ENCODE measurements at places on chromosomes 5 and 9.
A peak's percentile ranks its signal among the peaks of the same experiment; 100 is the strongest.

DNA sequence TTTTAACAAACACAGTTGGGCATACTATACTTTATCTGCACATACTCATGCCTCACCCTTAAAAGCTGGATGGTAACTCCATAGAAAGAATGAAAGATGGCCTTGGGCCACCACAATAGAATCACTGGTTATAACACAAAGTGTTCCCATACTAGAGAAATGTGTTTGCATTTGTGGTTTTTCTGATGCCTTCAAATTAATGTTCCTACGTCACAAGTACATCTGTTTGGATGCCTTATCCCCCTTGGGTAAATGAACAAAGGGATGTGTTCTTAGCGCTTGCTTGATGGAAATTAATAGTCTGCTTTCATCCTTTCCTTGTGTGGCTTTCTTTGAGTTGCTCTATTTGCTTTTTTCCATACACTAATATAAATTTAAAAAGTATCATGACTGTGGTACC, 291.1 kb upstream of the PDE4D start:
- no peak for DNase-seq

DNA sequence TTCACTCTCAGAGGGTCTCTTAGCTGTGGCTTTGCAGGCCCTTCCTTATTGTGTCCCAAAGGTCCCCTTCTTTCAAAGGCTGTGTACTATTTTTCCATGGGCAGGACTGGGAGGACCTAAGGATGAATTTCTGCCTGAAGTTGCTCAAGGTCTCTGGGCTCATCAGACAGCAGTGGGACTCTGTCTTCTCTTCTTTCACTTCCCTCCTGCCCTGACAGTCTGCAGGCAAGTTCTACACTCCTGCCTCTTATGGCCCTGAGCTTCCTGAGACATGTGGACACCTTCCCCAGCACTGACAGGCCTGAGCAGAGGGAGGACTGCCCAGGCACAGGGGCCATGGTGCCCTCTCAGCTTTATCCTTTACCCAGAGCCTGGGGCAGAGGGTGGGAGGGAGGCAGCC, 14.8 kb downstream of the ENHO start:
- no peak for DNase-seq

DNA sequence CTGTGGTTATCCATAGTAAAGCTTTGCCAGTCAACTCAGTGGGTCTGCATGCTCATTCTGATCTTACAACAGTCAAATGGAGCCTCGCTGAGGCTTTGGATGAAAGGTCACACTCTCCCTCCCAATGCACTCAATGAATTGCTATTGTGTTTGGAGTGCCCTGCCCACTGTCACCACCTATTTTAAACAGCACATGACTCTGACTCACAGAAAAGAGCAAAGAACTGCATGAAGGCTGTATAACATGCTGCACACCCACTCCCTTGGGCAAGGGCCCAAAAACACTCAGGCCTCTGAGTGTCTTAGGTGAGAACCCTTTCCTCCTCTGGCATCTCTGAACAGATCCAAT, 118.7 kb upstream of the CCDC112 start:
- DNase-seq, result no peak

DNA sequence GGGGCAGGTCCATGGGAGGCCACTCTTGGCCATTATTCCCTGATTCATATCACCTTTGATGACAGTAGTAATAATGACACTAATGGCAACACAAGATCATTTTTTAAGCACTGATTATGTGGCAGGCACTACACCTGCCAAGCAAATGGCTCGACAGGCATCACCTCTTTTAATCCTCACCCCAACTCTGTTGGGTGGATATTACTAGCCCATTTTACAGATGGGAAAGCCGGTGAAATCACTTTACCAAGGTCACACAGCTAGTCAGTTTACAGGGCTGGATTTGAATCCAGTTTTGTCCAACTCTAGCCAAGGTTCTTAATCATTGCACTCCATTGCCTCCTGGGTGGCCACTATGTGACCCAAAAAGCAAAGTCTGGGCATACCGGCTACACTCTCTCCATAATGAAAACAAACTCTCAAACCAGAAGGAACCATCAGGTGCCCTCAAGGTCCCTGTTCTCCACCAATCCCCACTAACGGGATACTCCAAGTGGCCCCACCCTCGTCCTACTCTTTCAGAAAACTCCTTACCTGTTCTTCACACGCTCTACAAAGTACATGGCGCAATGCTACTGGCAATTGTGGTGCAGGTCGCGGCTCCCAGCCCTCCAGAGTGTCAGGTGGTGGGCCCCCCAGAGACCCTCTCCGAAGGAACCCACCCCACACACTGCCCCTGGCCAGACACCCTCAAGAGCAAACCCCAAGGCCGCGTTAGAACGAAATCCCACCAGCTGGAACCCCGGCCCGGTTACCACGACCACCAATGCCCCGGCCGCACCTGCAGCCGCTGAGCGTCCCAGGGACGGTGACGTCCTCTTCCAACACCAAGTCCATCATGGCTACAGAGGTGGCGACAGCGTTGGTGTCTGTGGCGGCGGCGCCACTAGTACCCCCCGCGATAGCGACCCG, 572 bp downstream of the CDK5RAP2 start:
- no peak for DNase-seq

- no peak for DNase-seq
Measured at GRCh38 chr9:121604654-121605053, 46.8 kb upstream of the DAB2IP start.

GRCh38 chr5:138448481-138449398, 9.9 kb downstream of the REEP2 start:
- DNase-seq, result no peak

DNA sequence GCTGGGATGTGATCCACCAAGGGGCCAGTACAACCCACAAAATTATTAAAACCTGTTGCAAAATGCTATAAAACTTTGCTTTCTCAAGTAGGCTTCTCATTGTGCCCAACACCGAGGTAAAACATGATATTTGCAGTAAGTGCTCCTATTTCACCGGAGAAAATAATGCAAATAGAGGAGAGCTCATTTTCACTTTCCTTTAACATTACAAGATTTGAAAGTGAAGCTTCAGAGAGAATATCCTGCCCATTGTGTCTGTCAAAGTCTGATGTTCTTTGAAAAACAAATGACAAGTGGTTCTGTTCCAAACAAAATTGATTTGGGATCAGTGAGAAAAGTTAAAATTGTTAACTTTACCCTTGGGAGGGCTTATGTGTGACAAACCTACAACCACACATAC, 287.1 kb downstream of the KCNN2 start:
- no peak for DNase-seq

GRCh38 chr9:137496601-137497375, 37.7 kb upstream of the NSMF start:
- no peak for DNase-seq

DNA sequence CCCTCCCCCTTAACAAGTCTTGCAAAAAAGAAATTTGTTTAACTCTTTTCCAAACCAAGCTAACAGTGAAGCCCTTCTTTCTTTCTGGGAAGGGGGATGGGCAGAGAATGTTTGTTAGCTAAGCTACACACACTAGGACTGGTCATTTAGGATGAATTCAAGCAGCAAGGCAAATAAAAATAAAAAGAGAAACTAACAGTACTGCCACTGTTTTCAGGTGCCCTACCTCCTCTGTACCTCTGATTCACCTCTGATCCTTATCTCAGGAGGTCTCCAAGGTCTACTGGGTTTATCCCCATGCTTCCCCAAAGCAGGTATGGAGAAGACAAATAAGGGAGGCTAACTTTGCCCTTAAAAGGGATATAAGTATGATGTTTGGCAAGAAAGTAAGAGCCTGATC, 52.9 kb downstream of the ELL2 start:
- no peak for DNase-seq

GRCh38 chr5:133222040-133222439, 170.2 kb downstream of the HSPA4 start:
- DNase-seq, result no peak

DNA sequence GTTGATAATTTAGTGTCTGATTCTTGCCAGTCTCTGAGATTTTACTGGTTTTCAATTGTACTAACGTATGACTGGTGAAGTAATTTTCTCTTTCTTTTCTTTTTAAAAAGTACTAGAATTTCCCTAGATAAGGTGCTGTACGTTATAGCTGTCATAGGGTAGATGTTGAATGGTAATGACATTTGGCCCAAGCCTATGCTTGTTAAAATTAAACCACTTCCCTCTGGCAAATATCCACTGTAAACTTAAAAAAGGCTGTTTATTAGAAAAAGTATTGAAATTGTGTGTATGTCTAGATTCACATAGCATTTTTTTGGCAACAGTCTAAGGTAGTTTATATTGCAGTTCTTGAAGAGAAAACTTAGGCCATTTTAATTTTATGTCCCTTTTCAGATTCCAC, 97.6 kb downstream of the NNT start:
- DNase-seq, result no peak

GRCh38 chr5:72108202-72109061, 1.2 kb downstream of the MAP1B start:
- DNase-seq, result peak; percentile 75

GRCh38 chr5:1698589-1699316, 100.9 kb downstream of the MRPL36 start:
- DNase-seq, result no peak

DNA sequence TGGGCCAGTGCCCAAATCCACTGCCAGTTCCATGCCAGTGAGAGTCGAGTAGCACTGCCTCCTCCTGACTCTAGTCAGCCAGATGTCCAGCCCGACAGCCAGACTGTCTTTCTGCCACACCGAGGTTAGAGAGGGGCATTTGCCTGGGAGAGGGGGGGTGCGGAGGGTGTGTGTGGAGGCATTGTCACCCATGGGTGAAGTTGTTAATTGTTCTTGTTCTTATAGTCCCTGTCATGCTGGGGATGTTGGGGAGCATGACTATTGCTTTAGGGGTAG, 1.1 kb downstream of the RGP1 start:
- no peak for DNase-seq

- no peak for DNase-seq
Measured at GRCh38 chr5:54520438-54520846, 2.9 kb downstream of the SNX18 start.

DNA sequence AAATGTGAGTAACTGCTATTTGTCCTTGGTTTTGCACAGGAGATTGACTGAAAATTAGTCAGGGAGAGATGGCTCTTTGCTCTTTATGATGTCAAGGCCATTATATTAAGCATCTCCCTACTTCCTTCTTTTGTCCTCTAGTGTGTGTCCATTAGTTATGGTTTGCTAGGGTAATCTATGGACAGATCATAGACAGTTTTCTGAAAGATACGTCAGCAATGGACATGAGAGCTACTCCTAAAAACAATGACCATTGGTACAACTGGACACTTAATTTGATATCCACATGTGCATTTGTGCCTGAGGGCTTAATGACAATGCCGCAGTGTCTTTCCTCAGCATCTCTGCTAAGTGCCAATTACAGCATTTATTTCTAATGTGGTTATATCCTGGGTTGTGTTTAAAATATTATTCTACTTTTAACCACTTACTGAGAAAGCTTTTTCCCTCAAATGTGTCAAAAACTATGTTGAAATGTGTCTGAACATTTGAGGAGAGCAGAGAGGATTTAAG, 218.2 kb upstream of the RFX3 start:
- no peak for DNase-seq

DNA sequence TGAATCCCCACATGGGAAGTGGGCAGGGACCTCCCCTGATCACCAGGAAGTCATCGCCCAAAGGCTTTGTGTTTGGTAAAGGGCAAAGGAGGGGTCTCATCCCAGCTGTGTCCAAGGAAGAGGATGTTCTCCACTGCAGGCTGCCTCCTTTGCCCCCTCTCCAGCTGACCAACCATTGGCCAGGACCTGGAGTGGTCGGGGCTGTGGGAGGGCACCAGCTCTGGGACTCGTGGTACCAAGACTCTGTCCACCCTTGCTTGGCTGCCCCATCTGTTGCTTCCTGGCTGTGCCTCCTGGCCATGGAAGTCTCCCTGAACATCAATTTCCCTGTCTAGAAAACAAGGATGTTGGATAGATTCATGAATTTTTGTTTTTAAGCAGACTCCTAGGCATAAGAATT, 34.1 kb downstream of the COL15A1 start:
- no peak for DNase-seq

DNA sequence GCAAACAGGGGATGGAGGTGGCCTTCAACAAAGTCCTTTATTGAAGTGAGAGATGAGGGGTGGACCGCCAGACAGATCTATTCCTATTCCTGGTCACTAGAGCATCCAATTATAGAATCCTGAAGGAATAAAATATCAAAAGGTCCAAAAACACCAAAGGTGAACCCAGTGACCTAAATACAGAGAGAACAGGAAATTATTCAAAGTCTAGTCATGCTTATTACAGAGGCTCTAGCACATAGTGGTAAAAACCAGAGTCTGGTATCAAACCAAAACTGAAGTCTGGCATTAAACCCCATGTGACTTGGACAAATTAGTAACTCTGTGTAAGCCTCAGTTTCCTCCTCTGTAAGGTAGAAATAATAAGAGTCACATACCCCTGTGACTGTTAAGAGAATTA, 100.5 kb upstream of the SNX2 start:
- DNase-seq, result no peak

DNA sequence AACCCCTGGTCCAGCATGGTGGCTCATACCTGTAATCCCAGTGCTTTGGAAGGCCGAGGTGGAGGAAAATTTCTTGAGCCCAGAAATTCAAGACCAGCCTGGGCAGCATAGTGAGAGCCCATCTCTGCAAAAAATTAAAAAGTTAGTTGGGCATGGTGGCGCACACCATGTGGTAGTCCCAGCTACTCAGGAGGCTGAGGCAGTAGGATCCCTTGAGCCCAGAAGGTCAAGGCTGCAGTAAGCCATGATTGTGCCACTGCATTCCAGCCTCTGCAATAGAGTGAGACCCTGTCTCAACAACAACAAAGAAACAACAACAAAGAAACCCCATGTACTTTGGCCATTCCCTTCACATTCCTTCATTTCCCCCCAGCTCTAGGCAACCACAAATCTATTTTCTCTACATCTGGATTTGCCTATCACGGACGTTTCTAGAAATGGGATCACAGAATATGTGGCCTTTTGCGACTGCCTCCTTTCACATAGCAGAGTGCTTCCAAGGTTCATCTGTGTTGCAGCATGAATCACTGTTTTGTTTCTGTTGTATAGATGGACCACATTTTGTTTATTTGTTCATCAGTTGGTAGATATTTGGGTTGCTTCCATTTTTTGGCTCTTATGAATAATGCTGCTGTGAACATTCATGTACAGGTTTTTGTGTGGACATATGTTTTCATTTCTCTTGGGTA, 17.9 kb downstream of the MIGA2 start:
- DNase-seq, result no peak

GRCh38 chr5:71864730-71865601, 145.9 kb downstream of the CARTPT start:
- no peak for DNase-seq

GRCh38 chr9:109360771-109361170, 39.9 kb upstream of the EPB41L4B start:
- no peak for DNase-seq

DNA sequence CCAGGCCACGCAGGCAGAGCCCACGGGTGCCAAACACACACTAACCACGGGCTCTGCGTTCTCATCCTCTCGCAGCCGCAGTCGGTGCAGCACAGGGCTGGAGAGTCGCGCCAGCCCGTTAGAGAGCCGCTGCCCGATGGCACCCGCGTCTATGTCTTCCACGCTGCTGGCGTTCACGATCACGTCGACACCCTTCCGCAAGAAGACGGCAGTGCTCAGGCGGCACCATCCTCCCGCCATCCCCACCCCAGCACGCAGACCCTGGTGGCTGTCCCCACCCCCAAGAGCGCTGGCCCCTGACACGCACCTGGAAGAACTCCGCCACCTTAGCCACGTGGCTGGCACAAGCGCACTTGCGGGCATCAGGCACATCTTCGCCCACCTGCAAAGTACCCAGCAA, 6.0 kb downstream of the DBN1 start:
- DNase-seq, result no peak

GRCh38 chr5:150582241-150583109, 58.0 kb upstream of the SYNPO start:
- DNase-seq, result peak; percentile 64

GRCh38 chr9:137558127-137558526, 6.4 kb downstream of the MRPL41 start:
- DNase-seq, result no peak
